ENCODE measurements at places on chromosomes 5 and 9.

GRCh38 chr5:59390989-59391388 is 502.5 kb downstream of the PDE4D start:
- no peak for DNase-seq

DNA sequence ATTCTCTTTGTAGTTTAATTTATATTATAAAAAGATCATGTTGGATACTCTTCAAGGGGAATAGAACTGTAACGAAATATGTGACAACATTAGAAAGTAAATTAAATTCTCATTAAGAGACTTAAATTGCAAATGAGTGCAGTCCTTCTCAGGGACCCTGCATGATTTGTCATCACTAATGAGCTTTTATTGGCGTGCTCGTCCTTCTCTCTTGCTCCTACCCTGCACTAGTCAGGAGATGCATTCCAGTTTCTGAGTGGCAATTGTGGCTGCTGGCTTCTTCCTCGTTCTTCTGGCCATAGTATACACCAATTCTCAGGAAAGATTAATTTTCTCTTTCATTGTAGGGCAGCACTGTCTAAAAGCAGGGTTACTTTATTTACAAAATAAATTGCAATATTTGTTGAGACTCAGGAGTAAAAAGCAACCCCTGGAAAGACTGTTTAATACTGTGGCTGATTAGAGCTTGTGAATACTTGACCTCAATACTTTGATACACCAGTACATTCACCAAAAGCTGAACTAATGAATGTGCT is 376.3 kb upstream of the CHD1 start:
- no peak for DNase-seq

DNA sequence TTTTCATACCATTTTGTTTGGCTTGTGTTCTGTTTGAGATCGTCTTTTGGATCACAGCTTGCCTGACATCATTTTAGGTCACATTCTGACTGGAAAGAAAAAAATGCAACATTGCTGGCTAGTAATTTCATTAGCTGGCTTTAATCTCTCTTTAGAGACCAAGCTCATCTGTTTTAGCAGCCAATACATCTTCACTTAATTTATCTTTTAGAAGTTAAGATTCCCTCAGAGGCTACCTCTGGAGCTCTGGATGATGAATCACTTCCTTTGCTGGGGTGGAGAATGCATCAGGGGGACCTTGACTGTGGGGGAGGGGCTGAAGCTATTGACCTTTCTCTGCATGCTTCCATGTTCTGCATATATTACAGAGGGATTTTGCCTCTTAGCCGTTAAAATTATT is 181.5 kb upstream of the OTULINL start:
- DNase-seq: no peak

DNA sequence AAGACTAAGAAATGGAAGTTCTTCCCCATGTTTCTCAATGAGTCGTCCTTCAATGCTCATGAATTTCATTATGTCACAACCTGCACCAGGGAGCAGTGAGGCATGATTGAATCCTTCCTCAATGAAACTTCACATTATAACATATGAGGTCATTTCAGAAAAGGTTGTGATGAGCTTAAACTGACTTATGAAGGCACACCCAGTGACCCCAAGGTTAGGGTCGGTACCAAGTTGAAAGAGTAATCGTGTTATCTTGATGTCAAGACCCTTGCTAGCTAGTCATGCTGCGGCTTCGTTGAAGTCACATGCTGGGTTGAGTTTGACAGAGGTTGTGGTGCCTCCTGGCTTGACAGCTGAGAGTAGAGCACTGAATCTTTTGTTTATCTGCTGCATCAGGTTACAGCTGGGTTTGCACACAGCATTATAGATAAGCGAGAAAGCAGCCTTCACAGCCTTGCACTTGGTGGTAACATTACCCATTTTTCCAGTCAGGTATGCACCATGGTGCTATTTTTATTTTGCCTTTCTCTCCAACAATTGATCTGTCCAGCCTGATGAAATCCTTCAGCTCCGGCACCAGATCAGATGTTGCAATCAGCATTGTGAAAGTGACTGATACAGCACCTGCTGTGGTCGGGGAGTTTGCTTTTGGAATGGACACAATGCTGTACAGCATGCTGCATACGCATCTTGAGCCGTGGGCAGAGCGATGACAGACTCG is 133.2 kb downstream of the ERCC6L2 start:
- no peak for DNase-seq

- no peak for DNase-seq
These were observed 398.9 kb upstream of the PCSK5 start for GRCh38 chr9:75491533-75491932.

DNA sequence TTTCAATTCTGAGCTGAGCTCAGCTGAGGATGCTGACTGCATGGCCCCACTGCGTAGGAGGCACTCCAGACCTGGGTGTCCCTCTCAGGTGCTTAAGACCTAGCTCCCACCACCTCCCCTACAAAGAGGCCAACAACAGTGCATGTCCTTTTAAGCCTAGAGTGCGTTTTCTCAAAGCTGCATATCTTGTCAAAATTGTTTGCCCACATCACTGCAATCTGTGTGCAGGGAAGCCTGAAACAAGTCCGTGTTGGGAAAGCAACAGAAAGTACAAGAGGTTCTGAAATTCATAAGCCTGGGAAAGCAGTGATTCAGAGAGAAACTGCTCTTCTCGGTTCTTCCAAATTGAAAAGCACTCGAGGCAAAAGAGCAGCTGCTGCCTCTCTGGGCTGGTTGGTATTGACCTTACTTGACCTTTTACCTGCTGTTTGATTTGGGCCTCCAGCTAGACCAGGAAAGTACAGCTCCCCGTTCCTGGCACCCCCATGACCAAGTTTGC is 238.4 kb downstream of the NR2F1-AS1 start:
- DNase-seq: no peak

DNA sequence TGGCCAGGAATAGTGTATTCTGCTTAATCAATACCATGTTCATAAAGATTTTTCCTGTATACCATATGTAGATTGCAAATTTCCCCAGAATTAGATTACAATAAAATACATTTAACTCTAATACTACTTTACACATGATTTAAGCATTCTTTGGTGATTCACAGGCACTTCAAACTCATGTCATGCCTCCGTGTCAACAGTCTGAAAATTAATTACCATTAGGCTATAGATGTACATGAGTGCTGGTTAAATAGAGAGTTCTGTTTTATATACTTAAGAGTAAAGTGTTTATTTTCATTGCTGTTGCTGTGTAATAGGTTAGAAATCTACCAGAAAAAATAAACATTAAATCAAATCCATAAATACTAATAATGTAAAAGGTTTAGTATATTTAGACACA is 159.8 kb downstream of the ZSWIM6 start:
- DNase-seq: no peak

- no peak for DNase-seq
These were observed 579.3 kb upstream of the RGMB start for GRCh38 chr5:98193921-98194760.

DNA sequence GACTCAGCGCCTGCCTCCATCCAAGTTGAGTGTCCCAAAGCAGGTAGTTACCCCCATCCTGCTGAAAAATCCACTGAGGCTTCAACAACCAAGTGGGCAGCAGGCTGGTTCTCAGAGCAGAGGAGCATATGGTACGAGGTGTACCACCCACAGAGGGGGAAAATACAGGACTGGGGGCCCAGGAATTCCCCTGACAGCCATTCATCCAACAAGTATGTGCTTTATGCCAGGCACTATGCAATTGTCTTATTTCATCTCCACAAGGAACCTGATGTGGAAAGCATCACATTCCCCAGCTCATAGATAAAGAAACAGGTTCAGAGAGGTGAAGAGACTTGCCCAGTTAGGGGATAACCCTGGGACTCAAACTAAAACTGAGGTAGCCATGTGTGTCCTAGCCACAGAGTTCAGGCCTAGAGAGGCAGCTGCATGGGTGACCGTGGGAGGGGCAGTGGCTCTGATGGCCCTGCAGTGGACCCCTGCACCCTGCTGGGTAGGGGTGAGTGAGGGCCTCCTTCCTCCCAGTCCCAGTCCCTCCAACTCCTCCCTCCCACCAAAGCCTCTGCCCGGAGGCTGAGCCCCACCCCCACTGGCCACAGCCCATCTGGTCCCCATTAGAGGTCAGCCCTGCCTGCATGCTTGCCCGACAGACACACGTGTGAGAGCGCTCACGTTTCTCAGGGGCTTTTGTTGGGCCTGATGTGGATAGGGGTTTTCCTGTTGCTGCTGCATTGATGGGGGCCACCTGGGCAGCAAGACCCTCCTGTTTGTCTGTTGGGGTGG is 11.5 kb downstream of the PDLIM4 start:
- DNase-seq: no peak

DNA sequence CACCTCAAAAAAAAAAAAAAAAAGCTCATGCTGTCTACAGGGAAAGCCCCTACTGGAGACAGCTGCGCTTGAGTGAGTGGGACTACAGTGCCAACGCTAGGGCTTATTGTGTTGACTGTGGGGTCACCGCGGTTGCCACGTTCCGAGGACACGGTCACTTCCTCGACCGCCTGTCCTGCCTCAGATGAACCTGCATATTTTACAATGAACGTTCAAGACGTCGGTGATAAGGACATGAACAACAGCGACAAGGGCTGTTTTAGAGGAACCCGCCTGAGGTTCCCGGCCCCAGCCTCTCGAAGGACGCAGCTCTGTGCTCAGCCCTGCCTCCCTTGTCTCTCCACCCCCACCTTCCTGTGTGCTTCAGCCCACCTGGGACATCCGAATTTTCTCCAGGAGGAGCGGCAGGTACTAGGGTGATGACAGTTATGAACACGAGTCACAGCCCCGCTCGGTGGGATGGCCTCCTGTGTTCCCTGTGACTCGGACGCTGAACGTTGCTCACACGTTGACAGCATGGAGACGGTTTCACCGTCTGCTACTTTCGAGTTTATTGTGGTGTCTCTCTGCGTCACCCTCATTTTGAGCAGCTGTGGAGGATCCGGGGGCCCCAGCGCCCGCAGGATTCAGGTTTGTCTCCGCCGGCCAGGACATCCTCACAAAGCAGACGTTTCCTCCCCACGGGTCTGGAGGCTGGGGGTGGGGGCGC is 11.3 kb upstream of the DIPK1B start:
- no peak for DNase-seq

GRCh38 chr5:149820536-149821510 is 90.7 kb downstream of the PPARGC1B start:
- no peak for DNase-seq

- peak; percentile 34 for DNase-seq
These were observed 45.2 kb upstream of the GLIPR2 start for GRCh38 chr9:36091026-36091953.

- DNase-seq: peak; percentile 73
These were observed 135.6 kb upstream of the PPP1R26 start for GRCh38 chr9:135343837-135344522.

DNA sequence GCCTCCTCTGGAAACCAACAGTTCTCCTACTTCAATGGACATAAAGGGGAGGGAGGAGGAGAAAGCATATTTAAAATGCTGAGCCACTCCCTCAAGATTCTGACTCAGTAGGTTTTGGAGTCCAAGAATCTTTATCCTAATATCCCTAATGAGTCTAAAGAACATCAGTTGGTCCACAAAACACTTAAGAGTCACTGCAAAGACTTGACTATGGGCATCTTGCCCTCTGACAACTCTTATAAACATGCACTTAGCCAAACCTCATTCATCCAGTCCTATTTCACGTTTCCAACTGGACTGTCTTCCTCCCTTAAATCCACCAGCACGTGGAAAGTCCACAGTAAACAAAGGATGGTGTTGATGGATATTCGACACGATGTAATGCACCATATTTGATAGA is 172.5 kb downstream of the FAM114A2 start:
- no peak for DNase-seq

GRCh38 chr9:87614397-87614796 is 111.5 kb upstream of the CTSL start:
- DNase-seq: no peak

DNA sequence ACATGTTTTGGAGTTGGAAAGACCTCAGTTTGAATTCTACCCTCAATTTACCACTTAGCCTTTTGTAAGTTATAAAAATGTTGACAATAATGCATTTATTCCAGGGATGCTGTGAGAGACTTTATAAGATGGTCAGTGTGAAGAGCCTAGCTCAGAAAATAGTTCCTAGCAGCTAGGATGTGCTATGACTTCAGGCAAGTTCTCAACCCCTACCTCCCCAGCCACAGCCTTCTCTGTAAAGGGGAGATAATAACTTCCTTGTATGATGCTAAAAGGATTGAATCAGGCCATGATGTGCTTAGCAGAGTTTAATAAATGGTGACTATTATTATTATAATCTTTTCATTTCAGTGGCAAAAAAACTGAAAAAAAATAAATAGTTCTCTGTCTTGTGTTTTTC is 77.6 kb downstream of the ALDH1A1 start:
- no peak for DNase-seq

DNA sequence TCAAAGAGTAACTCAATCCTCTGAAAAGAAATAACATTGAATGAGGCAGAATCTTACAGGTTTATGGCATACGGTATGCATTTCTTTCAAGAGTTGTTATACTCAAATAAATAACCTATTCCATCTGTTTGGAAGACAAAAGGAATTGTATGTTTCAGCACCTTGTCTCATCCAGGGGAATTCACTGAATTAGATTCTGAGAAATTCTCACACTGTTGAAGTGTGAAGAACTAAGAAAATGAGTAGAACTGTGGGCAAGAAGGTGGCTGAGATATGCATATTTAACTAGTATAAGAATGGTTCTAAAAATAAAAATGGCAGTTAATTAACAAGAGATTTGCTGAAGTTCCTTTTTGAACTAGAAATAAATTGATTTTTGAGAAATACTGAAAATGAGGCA is 279.3 kb upstream of the DAP start:
- DNase-seq: no peak

DNA sequence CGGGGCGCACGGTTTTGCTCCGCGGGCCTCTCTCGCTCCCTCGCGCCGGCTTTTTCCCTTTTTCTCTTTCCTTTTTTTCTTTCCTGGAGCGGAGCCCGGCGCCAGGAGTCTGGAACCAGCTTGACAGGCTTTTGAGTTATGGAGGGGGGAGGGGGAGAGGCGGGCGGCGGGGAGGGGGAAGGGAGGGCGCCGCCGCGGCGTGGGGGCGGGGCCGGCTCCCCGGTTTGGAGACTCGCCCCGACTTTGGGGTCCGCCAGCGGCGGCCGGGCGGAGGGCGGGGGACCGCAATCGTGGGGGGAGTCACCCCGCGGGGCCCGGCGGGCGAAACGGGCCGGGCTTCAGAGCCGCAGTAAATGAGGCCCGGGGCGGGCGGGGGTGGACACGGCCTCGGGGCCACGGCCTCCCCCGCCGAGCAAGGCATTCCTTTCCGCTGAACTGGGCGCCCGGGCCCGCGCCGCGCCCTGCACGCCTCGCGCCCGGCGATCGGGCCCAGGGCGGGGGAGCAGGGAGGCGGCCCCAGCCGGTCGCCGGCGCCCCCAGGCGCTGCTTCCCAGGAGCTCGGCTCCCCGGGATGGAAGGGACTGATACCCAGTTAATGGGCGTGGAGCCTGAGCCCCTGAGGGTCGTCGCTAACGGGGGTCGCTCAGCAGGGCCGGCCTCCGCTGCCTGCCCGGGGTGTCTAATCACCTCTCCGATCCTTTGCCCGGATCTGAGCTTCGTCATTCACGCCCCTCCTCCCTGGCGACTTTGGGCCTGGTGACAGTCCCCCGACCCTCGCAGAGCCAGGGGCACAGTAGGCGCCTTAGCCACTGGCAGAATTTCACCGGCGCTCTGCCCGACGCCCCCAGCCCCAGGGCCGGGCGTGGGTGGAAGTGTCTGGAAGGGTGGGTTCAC is 138.1 kb downstream of the C9orf50 start:
- DNase-seq: peak; percentile 88

- DNase-seq: no peak
These were observed 51.7 kb downstream of the SH3GL2 start for GRCh38 chr9:17630531-17630949.

Measured in left cardiac atrium (tissue), 4 donors.